ENCODE measurements at places on chromosomes 7 and 10.

- no peak for DNase-seq
Observed at GRCh38 chr10:125857185-125857760, 23.8 kb downstream of the DHX32 start.

DNA sequence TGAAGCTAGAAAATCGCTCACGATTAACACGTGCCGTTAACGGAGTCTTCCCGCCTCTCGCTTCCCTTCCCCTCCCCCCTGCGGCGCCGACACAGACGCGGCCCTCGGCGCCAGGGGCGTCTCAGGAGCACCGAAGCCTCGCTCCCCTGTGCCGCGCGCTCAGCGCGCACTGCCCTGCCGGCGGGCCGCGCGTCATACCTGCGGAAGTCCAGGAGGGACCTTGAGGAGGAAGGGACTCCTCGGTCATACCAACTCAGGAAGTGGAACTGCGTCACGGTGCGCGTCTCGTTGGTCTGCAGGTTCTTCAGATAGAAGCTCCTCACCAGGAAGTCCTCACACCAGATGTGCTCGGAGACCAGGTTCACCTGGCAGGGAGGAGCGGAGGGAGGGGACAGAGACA lies 239.6 kb downstream of the DNAJB6 start:
- DNase-seq, result no peak

- no peak for DNase-seq
Observed at GRCh38 chr7:94295850-94296249, 98.8 kb upstream of the COL1A2 start.

DNA sequence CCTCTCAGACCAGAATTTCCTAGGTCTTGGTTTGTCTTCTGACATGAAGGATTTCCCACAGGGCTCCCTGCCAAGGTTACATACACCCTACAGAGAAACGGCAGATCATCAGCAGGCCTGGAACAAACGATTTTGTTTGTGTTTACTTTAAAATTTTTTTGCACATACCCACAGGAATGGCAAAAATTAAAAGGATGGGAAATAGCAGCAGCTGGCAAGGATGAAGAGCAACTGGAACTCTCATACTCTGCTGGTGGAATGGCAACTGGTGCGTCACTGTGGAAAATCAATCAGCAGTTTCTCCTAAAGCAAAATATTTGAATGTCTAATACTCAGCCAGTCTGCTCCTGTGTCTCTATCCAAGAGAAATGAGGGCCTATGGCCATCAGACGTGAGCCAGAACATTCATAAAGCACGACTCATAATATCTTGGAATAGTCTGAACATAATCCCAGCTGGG lies 6.5 kb downstream of the BAIAP2L1 start:
- DNase-seq, result no peak

- DNase-seq, result no peak
Observed at GRCh38 chr7:38525857-38526256, 105.3 kb downstream of the AMPH start.

DNA sequence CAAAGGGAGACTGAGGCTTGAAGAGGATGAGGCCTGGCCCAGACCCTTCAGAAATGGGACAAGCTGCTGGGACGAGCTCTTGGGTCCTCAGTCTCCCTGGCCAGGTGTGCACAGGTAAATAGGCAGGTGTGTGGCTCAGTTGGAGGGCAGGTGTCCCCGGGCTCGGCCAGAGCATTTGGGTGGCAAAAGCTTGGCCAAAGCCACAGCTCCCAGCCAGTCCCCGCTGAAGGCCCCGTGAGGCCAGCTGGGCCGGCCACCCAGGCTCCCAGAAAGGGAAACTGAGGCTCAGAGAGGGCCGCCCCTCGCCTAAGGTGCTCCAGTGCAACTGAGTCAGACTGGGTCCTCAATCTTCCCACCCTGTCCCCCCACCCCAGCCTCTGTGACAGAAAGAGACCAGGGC lies 37.3 kb downstream of the MICALL2 start:
- DNase-seq, result no peak

- no peak for DNase-seq
Observed at GRCh38 chr7:84529480-84530205, 335.1 kb upstream of the SEMA3A start.

GRCh38 chr7:105932835-105933477 lies 30.1 kb upstream of the CDHR3 start:
- DNase-seq, result peak; percentile 11

DNA sequence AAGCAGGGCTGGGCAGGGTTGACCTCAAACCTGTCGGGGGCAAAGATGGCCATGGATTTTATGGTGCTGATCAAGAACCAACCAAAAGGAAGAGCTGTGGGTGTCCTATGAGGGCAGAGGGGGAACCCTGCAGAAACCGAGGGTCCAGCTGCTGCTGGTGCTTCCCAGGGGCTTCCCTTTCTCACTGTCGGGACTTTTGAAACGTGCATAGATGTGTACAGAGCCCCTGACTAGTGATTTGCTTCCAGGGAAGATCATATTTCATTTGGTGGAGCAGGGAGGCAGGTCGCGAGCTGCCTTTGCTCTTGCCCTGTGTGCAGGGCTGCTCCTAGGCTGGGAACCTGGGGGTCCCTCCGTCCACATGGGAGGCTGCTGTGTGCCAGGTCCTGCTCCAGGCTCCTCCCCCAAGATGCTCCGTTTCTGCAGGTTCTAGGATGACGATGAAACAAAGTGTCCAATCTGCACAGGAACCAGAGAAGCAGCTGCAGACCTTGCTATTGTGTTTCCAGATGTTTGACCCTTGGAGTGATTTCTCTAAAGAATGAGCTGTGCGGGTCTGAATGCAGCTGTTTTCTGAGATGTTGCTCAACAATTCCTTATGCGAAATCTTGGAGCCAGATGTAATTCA lies 9.4 kb upstream of the INPP5A start:
- DNase-seq, result no peak

DNA sequence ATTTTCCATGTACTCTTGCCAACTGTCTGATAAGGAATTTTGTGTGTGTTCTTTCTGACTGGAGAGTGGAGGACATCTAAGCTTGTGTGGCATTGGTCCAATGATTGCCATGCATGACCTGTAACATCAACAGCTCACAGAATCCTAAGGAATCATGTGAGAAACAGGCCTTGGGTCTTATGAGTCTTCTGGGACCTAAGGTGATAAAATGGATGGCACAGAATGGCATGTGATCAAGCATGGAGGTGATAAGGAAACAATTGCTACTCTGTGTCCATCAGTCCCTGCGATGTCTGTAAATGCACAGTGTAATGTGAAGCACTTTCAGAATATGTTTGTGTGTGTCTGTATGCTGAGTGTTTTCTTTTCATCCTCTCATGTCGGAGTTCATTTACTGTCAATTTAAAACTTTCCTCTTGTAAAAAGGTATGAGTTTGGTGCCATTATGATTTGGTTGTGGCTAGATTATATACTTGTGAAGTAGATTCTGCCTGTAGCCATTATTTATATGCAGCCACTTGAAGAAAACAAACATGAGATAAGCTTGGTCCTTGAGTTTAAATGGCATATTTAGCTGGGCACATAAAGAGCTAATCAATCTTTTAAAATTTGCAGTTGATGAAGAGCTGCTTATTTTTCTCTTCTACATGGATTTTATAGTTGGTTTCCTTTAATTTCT lies 127.5 kb downstream of the VPS50 start:
- DNase-seq, result no peak

DNA sequence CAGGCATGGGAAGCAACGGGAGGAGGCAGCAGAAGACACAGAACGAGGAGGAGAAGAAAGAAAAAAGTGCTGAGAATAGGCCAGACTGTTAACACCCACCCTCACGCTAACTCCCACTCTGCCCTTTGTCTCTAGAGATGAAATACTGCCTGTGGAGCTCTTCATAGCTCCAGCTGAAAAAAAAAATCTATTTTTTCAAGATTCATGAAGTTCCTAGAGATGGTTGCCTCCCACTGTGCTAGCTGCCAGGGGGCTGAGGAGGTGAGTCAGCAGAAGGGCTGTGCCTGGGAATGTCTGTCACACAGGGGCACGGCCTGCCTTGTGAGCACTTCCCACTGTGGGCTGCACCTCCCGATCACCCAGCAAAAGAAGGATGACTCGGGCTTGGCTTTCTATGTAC lies 144.5 kb downstream of the RNF216 start:
- no peak for DNase-seq

DNA sequence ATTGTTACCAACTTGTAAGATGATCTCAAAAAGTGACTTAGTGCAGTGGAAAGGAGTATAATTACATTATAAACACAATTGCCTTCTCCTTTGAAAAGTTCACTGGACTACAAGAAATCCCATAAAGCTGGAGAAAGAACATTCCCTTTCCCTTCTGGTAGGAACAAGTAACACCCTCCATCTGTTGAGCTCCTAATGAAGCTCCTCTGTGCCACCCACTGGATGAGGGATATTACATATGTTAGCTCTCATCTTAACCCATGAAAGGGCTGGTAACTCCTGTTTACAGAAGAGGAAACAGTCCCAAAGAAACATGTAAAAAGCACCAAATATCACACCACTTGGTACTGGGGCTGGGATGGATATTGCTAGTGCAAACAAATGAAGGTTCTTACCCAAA lies 8.1 kb downstream of the PGAM1 start:
- no peak for DNase-seq

DNA sequence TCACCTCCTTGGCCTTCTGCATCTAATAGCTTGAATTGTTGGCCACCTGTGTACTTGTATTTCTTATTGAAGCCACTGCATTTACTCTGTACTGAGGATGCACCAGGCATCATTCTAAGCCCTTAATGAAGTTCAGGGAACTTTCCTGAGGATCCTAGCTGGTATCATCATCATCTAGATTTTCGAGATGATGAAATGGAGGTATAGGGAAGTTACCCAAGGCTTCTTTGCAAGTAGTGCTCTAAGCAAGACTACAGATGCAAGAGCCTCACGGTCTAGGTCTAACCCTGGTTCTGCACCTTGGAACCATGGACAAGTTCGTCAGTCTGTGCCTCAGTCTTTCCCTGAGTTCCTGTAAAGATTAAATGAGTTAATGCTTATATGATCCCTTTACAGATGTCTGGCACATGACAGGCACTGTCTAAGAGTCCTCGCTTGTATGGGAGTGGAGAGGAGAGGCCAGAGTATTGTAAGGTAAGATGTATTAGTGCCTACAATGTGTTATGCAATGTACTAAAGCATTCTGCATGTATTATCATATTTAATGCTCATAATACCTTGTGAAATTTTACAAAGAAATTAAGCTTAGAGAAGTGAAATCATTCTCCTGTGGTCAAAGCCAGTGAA lies 145.1 kb downstream of the KCNMA1 start:
- DNase-seq, result no peak

DNA sequence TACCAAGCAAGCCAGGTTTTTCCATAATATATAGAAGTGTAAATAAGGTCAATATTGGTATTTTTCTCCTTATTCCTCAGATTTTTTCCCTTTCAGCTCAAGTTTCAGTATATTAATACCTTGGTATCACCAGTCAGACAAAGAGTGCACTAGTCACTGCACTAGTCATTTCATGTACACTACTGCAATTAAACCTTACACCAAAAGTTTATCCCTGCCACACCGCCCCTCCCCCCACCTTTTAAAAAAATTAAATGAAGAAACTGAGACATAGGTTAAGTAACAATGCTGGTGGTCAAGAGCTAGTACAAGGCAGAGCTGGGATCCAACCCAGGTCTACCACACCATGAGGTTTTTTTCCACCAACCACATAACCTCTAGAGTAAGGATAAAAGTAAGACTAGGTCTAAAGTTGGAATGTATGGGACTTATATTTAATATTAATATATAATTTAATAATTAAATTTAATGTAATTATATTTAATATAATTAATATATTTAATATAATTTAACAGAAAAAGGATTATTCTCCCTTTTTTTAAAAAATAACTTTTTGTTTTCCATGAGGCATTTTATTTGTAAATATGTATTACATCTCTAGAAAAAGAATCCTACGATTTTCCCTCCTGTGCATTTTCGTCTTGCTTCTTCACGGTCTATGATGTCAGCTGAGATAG lies 68.5 kb downstream of the NT5C2 start:
- DNase-seq, result no peak

DNA sequence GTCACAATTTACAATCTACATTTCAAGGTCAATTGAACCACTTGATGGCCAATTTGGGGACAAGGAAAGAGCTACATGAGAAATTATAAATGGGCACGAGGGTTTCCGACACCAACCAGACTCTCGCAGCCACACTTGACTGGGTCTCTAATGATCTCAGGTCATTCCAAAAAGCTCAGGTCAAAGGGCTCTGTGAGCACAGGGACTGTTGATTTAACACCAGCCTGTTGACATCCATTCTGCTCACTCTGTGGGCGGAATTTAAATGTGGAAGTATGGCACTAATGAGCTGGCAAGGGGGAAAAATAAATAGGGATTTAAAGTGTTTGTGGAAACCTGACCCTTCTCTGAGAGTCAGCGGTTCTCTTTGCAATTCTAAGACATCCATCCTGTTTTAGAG lies 810.7 kb upstream of the AUTS2 start:
- peak; percentile 71 for DNase-seq

- peak; percentile 15 for DNase-seq
Observed at GRCh38 chr7:75599244-75599781, 107.2 kb downstream of the SPDYE5 start.

GRCh38 chr10:62058476-62058875 lies 157.0 kb downstream of the ARID5B start:
- no peak for DNase-seq

GRCh38 chr10:67976292-67977245 lies 92.1 kb downstream of the SIRT1 start:
- no peak for DNase-seq

DNA sequence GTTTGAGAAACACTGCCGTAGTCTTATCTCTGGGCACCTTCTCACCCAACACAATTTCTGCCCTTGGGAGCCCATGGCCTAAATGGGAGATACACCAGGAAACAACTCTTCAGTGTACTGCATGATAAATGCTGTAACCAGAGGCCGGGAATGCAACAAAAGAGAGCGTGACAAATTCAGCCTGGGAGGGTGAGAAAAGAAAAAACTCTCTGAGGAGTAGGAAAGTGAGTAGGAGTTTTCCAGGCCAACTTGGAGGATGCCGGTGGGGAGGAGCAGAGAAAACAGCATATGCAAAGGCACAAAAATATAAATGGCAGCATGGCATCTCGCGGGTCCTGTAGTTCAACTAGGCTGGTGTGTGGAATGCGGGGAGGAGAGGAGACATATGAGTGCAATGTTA lies 624.5 kb downstream of the PARD3 start:
- DNase-seq, result no peak

DNA sequence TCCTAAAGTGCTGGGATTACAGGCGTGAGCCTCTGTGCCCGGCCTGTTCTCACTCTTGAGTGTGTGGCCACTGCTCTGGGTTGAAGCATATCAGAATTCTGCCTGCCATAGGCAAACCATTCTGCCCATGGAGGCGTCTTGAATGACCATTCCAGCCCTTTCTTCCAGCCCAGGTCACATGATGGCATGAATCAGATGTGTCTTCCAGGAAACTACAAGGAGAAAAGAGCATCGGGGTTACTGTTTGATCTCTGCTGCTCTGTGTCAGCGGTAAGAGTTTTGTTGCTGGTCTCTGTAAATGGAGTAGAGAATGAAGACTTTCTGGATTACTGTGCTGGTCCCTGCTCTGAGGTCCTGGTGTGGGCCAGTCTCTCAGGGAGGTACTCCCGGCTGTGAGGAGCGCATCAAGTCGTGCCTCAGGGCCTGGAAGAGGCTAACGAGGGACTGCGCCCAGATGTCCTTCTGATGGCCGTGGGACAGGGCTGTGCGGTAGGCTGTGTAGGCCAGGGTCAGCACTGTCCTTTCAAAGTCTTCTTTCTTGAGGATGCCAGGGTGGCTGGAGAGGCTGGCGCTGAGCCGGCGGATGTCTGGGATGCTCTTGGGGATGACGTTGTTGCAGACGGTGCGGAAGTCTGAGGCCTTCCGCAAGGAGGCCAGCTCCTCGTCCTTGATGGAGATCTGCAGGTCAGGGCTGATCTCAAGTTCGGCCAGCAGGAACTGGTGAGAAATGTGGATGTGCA lies 5.8 kb upstream of the SLC13A4 start:
- DNase-seq, result no peak

- no peak for DNase-seq
Observed at GRCh38 chr10:807163-807957, 117.9 kb upstream of the DIP2C start.
